NCI-H82 (cell line): ENCODE measurements at places on chromosomes 13 and 19.

DNA sequence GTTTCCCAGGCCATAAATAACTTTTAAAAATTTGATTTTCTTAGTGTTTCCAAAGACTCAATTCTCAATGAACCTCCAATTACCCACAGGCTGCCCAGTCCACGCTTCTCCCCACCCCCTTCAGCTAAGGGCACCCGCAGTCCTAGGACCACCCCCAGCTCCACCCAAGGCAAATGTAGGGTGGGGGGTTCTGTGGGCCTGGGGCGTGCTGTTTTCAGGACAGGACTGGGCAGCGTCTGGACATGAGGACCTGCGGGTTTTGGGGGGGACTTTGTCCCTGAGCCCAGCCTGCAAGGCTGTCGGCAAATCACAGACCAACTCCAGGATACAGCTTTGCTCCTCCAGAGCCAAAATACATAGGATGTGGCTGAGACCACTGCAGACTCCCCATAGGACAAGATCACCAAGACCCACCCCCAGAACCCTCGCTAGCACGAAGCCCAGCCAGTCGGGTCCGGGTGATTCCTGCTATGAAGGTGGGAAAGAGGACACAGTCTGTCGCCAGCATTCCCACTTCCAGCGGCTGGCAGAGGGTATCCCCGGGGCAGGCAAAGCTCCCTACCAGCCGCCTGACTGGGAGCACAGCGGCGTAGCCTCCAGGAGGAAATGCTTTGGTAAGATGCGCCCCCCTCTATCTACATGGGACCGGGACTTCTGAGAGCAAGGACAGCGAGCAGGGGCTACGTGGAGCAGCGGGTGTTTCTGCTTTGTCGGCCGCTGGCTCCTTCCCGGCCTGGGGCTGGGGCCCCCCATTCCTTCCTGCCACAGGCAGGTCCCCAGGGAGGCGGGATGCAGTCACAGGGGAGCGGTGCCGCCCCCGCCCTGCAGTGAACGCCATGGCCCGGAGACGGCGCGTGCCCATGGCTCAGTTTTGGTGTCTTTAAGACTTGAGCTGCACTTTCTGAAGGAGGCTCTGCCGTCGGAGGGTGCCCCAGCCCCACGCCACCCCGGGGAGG, 1.6 kb upstream of the TIMM13 start:
- peak; percentile 53 for DNase-seq

DNA sequence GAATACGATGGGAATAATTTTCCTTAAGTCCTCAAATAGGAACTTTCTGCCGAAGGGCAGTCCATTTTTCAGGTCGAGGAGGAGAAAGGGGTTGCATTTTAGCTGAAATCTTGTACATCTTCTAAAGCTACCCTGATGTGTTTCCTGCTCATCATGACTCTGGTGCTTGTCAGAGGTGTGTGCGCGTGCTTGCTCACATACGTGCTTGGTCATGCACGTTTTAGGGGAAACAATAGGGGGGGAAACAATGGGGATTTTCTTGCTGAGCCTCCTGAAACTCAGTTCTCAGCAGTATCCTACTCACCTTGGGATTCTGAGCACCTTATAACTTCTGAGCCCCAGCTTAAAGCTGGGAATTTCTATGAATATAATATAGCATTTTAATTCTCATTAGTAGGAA, 44.7 kb downstream of the TM9SF2 start:
- no peak for DNase-seq

- no peak for DNase-seq
Measured at GRCh38 chr19:19202707-19203011, 555 bp downstream of the NR2C2AP start.

- DNase-seq, result no peak
Measured at GRCh38 chr13:79772811-79773210, 291.9 kb downstream of the NDFIP2 start.

DNA sequence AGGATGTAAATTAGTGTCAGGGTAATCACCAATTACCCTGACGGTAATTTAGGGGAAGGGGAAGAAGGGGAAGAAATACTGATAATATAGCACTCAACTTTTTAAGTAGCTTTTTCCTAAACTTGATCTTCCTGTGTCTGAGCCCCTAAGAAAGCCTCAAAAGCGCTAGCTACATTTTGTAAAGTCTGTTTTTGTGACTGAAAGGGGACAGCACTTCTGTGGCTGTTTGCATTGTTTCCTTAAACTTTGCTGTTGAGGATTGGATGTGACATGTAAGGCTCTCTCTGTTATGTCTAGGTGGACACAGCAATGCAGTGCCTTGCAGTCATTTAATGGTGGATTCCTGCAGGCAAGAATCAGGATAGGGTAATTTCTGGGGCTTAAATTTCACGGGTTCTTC, 42.8 kb downstream of the SPATA13 start:
- no peak for DNase-seq

DNA sequence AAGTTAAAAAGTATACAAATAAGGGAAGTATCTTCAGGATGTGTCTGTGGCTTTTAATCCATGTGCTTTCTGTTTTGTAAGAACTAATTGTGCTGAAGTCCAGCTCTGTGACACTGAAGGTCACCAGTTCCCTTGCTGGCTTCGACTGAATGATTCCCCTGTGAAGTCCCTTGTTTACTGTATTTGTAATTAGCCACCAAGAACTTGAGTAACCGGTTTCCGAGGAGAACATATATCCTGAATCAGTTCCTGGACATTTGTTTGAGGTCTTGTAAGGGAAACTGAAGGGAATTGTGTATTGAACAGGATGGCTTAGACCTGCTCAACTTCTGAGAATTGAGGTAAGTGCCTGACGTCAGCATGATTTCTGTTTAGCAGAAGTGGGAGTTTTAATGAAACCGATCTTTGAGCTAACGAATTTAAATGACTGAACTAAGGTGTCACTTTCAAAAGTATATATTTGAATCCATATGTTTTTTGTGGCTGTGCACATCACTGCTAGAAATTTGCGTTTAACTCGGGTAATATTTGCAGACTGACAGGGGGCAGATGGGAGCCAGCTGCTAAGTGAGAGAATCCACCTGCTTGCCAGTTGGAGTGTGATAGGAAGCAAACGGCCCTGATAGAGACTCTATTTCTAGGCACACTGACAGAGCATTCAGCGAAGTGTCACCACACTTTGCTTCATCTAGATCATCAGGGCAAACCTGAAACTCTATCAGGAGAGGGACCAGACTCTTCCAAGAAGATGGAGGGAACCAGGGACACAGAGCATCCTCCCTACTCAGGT, 530.0 kb downstream of the RFC3 start:
- DNase-seq, result no peak

DNA sequence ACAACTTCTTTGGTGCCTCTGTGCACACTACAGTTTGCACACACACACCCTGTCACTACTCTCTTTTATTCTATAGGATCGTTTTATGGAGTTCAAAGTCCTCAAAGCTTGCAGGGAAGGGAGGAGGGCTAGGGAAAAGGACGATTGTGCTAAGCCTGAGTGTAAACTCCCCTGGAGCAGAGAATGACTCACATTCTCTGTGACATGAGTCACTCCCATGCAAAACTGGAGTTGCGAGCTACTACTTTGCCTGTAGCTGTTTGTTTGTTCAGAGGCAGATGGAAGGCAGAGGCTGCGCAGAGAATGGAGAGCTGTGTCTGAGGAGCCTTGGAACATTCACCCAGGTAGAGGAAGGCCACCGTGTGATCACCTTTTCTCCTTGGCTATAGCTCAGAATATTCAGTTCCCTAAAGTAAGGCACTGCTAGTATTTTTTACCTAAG, 80.5 kb upstream of the MBNL2 start:
- peak; percentile 55 for DNase-seq

DNA sequence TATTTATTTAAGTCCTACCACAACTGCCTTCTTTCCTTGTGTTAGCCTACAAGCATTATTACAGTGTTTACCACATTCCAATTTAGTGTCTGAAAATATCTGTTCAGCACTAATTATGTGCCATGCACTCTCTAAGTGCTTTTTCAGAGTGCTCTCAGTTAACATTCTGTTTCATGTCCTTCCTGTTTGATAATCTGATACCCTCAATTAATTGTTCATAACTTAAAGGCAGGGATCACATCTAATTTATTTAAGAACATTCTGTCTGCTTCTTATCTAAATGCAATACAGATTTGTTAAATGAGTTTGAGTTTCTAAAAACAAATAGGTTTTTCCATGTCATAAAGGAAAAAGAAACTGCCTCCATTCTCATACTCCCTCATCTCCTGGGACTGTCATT, 649.6 kb upstream of the ATXN8OS start:
- DNase-seq, result no peak

GRCh38 chr13:40016953-40017660, 361.6 kb downstream of the COG6 start:
- DNase-seq, result no peak

DNA sequence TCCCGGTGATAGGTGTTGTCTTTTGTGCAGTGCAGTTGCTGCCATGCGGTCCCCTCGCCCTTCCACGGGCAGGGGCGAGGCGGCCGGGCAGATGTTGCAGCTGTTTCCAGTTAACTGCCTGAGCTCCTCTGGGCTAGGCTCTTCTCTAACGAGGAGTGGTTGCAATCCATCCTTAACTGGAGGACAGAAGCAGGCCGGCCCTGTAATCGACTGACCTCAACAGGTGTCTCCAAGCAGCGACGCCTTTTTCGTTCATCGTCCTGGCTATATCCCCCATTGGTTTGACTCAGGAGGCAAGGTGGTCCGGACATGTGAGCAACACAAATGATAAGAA, 1.9 kb upstream of the TSC22D1 start:
- peak; percentile 86 for DNase-seq

- DNase-seq, result no peak
Measured at GRCh38 chr13:39226359-39226758, 188.1 kb downstream of the NHLRC3 start.

DNA sequence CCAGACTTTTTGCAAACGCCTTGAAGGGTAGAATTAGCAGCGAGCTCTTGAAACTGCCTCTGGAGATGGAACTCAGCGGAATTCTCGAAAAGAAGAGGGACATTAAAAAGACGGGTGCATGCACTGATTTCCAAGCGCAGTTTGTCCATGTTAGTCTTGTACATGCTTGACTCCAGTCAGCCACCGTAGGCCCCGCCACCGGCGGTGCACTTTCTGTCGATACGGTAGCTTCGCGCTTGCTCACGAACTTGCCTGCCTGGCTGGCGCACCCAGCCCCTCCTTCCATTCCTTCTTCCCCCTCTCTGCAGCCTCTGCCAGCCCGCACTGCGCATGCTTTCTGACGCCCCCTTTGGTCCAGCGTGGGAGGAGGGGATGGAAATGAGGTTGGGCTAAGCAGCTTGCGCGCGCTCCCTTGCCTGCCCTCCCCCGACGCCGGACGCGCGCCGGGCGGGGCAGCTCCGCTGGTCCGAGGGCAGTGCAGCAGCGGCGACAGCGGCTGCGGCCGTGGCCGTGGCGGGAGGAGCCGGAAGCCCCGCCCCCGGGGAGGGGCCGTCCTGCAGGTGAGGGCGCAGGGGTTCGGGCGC, at the start of gene ZNF575:
Gene ZNF575 (plus strand): TSS at position 227 of the 584 bp plus-strand sequence. CDS start 1,235 bp downstream, outside the sequence.
- peak; percentile 98 for DNase-seq

DNA sequence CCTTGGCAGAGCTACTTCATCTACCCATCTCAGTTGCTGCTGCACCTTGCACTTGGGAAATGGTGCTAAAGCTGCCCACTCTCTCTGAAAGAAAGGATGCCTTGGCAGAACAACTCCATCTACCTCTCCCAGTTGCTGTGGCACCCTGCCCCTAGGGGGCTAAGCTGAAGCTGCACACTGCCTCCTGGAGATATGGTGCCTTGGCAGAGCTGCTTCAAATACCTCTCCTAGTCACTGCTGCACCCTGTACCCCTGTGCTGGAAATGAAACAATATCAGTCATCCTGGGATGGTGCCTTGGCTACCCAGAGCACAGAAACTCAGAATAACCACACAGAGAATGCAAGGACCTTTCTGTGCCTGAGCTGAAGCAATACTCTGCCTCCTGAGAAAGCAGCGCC, 615.8 kb downstream of the DIAPH3 start:
- DNase-seq, result no peak

DNA sequence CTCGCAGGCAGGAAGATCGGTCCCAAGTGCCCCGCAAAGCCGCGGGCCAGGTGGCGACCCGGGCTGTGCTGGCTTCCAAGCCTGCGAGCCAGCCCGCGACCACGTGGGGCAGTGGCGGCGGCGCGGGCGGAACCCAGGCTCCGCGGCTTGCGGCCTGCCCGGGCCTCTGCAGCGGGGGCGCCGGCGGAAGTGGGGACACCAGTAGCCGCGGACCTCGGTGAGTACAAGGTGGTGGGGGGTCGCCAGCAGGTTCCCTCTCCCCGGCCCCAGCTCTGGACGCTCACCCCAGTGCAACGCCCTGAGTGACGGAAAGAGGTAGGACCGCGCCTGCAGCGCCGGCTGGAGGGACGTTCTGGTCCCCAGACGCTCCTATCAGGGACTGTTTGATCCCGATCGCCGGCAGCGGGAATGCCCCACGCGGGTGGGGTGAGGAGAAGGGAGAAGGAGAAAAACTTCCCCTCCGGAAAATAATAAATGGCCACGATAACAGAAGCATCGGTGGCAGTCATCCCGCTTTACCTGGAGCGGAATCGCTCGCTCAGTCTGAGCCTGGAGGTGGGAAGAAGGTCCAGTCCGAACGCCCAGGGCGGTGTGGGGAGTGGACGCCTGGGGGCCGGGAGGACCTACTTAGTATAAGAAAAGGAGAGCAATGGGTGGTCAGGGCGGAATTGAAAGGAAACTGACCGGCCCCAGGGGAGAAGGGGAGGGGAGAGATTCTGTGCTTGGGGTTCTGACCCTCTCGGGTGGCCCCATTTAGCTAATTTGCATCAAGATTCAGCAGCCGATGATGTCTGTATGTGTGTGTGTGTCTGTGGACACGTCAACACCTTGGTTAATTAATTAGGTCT, at the start of gene GEMIN7:
Gene GEMIN7 (plus strand): TSS at position 198 of the 848 bp plus-strand sequence. CDS start 10,855 bp downstream, outside the sequence.
- peak; percentile 88 for DNase-seq

DNA sequence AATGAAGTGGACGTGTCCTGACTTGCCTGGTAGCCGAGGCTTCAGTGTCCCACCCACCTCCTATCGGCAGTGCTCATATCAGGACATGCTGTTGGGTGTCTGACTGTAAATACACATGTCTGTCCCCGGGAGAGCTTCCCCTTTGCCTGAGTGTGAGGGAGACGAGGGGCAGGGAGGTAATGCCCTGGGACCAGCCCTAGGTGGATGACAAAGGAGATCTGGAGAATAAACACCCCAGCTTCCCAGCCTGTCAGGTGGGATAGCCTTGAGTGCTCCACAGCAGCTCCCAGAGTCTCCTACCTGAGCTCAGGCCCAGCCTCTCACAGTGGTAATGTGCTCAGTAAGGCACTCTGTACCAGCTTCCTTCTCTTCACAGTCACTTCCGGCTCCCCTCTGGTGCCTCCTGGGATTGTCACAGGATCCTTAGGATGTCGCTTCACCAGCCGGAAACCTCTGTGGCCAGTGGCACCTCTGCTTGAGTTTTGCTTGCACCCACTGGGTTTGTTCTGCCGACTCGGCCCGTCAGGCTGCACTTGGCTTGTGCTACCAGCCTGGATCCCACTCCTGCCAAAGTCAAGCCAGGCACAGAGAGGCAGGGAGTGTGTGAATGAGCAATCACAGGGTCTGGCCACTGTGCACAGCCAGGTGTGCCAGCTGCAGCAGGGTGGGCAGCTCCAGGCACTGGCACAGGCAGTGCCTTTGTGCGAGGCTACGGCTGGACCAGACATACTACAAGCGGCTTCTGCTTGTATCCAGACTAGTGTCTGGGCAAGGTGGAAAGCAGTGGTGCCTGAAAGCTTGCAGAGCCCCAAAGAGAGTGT, 54.4 kb upstream of the RGCC start:
- DNase-seq, result peak; percentile 56
